CD4-positive, alpha-beta T cell (primary cell): ENCODE measurements at places on chromosomes 7 and 10. TPM values are rescaled to one million over a fixed set of nuclear protein-coding genes. Genes with fewer than 3 reads are reported as not detected.
A peak's percentile ranks its signal among the peaks of the same experiment; 100 is the strongest.

DNA sequence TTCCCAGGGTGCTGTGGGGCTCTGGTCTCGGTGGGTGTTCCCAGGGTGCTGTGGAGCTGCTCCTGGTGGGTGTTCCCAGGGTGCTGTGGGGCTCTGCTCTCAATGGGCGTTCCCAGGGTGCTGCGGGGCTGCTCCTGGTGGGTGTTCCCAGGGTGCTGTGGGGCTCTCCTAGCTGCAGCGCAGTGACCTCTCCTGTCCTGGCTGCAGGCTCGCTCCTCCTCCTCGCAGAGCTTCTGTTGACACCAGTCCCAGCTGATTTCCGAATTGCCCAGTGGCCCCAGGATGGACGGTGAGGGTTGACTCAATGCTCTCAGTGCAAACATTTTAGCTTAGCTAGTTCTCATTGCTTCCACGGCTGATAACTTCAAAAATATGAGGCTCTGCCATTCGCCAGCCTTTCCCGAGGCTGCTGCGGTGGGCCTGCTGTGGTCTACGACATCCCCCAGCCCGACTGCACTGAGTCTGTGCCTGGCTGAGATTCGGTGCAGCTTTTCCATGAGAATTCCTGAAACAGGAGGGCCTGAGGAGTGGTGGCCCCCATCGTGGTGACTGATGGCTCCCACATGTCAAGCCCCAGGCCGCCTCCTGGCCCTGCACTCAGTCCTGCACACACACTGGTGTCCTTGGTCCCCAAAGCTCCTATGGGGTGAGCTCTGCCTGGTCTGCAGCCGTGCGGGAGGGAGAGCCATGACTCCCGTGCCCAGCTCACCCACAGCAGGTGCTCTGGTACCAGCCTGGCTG lies 58.3 kb upstream of the NKX6-2 start:
- H3K27ac ChIP-seq: no peak overlapping the region
- H3K4me1 ChIP-seq: peaks cover 10% of the 10 kb centered on the region
- H3K4me3 ChIP-seq: no peak overlapping the region

FKBP6 gene
- not detected for total RNA-seq

DNA sequence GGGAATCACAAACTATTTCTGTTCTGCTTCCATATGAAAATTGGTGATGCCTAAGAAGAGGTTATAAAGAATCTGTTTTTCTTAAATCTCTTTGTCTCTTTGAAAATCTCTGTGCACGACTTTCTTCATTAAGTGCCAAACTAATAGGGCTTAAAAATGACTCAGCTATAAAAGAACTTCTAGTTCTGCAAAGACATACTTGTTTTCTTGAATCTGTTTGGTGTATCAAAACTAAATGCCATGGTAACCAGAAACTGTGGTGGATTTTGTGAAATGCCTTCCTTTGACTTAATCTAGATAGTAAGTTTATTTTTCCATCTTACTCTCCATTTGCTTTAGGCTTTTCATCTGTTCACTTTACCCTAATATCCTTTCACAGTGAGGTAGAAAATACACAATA lies 417.8 kb downstream of the PARD3 start:
- no peaks in the 10 kb centered on the region for H3K36me3 ChIP-seq
- H3K4me3 ChIP-seq: no peak overlapping the region
- DNase-seq: no peak
- no peaks in the 10 kb centered on the region for H3K4me1 ChIP-seq

FANK1 gene
- not detected for total RNA-seq

GRCh38 chr10:77680811-77681210 lies 43.2 kb upstream of the KCNMA1 start:
- H3K27ac ChIP-seq: no peak overlapping the region
- H3K4me1 ChIP-seq: no peaks in the 10 kb centered on the region
- no peak for DNase-seq
- no peaks in the 10 kb centered on the region for H3K36me3 ChIP-seq

PDCD4 gene
- total RNA-seq: 352 TPM

- DNase-seq: no peak
- H3K27ac ChIP-seq: no peak overlapping the region
- no peaks in the 10 kb centered on the region for H3K27me3 ChIP-seq
- no peaks in the 10 kb centered on the region for H3K36me3 ChIP-seq
These were observed 19.9 kb upstream of the ZEB1 start for GRCh38 chr10:31299119-31299518.

- no peak overlapping the region for H3K27ac ChIP-seq
- DNase-seq: no peak
- no peak overlapping the region for H3K4me3 ChIP-seq
- H3K27me3 ChIP-seq: no peaks in the 10 kb centered on the region
- H3K4me1 ChIP-seq: peaks cover 12% of the 10 kb centered on the region
These were observed 104.6 kb upstream of the SFMBT2 start for GRCh38 chr10:7515439-7515838.

DNA sequence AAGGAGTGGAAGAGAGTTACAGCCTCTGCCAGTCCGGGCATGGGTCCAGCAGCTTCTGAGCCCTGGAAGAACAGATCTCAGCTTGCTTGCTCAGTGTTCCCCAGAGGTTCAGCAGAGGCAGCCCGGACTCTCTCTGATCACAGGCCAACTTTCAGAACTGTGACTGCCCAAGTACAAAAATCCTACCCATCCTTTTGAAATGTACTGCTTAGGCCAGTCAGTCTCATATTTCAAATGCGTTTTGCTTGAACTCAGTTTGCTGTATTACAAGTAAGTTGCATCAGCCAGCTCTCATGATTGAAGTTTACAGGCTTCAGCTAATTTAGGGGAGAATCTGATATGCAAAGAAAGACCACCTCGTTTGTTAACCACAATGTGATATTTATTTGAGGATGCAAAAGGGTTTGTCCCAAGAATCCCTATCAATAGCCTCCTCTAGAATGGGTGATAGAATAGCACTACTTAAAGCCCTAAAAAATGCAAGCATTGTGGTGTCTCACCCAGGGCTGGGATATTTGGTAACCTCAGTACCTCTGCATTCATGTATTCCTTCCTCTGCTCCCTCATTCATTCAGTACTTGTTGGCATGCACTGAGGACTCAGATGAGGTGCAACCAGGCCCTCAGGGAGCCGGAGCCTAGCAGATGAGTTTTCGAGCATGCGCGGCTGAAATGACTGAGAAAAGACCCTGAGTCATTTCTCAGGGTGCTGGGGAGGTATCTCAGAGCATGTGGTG lies 7.0 kb downstream of the AIMP2 start:
- H3K4me3 ChIP-seq: no peak overlapping the region
- H3K27ac ChIP-seq: no peak overlapping the region
- peaks cover 46% of the 10 kb centered on the region for H3K36me3 ChIP-seq
- no peaks in the 10 kb centered on the region for H3K27me3 ChIP-seq

RSBN1L gene
- 9.6 TPM for total RNA-seq

HNRNPA2B1 gene
- total RNA-seq: 282 TPM

DNA sequence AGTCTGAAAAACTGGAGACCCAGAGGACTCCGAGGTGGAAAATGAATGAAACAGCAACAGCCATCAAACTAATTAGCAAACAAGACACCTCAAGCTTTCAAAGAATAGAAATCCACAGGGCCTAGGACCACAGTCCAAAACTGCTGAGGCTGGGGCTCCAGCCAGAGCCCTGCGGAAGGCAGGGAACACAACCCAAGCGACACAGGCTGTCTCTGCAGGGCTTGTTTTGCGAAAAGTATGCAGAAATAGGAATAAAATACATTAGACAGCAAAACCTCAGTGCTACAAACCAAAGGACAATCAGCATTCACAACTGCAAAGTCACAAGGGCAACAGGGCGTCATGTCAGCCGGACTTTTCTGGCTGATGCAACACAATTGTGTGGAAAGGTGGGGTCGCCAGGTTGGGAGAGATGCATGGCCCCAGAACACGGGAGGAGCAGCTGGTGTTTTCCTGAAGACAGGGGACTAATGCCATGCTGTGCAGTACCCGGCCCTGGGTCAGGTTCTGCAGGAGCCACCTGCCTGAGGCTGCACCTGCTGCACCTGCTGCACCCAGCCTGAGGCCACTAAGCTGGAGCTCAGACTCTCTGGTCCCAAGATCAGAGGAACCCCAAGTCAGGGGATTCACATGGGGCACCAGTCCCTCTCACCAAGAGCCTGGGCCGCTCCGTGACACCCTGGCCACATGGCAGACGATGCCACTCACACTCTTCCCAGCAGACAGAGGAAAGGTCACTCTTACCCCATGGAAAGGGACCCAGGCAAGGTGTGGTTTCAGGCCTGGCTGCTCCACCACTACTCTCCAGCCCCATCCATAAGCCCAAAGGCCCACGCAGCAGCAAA lies 74.2 kb downstream of the MAD1L1 start:
- H3K4me1 ChIP-seq: no peaks in the 10 kb centered on the region
- H3K27ac ChIP-seq: no peak overlapping the region

DNA sequence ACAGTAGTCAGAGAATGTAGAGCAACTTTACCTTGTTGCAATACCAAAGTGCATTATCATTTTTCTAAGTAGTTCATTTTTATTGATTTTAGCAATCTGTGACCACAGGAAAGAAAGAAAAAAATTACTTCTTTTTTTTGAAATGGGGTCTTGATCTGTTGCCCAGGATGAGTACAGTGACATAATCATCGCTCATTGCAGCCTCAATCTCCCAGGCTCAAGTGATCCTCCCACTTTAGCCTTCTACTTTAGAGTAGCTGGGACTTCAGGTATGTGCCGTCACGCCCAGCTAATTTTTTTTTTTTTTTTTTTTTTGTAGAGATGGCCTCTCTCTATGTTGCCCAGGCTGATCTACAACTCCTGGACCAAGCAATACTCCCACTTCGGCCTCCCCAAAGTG lies 11.4 kb upstream of the OAT start:
- DNase-seq: no peak
- H3K27ac ChIP-seq: no peak overlapping the region

COL28A1 gene
- 0.22 TPM for total RNA-seq

GRCh38 chr10:26361971-26362370 lies 76.2 kb upstream of the APBB1IP start:
- no peak overlapping the region for H3K27ac ChIP-seq
- DNase-seq: no peak
- H3K36me3 ChIP-seq: no peaks in the 10 kb centered on the region
- no peaks in the 10 kb centered on the region for H3K27me3 ChIP-seq
- no peak overlapping the region for H3K4me3 ChIP-seq

DNA sequence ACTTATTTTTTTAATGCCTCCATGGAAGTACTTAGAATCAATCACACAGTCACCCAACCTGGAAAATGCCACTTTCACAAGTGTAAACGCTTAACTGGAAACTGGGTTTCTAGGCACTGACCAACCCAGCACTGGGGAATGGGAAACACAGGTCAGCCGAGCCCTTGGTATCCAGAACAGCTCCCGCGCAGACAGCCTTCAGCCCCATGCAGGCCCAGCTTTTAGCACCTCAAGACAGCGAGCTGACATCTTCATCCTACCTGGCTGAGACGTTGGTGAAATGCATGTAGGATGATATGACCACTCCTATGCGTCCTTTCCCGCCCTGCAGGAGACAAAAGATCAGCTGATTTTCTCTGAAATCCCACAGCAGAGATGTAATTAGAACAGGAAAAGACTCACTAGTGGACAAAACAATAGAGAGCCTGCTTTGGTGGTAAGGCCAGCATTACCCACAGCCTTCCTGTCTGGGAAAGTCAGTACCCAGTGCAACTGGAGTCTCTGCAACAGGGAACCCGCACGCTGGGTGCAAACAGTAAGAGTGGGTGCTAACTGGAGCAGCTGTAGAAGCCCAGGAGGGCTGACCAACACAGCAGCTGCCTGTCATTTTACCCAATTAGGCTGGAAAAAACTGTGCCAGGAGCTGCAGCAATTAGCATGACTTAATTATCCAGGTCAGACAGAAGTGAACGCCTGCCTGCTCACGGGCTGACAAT lies 153.7 kb downstream of the TNS3 start:
- H3K27ac ChIP-seq: no peak overlapping the region
- H3K4me1 ChIP-seq: no peaks in the 10 kb centered on the region
- no peak overlapping the region for H3K4me3 ChIP-seq
- no peaks in the 10 kb centered on the region for H3K27me3 ChIP-seq
- no peaks in the 10 kb centered on the region for H3K36me3 ChIP-seq

GRCh38 chr10:120012566-120012965 lies 120.0 kb downstream of the SEC23IP start:
- H3K36me3 ChIP-seq: no peaks in the 10 kb centered on the region
- no peaks in the 10 kb centered on the region for H3K4me1 ChIP-seq
- H3K27ac ChIP-seq: no peak overlapping the region
- no peak for DNase-seq

- peak overlapping the region; percentile 23 for H3K27ac ChIP-seq
- peaks cover 88% of the 10 kb centered on the region for H3K36me3 ChIP-seq
- no peak for DNase-seq
- H3K27me3 ChIP-seq: no peaks in the 10 kb centered on the region
- H3K4me3 ChIP-seq: no peak overlapping the region
These were observed 15.6 kb downstream of the NACAD start for GRCh38 chr7:45073031-45073785.

DNA sequence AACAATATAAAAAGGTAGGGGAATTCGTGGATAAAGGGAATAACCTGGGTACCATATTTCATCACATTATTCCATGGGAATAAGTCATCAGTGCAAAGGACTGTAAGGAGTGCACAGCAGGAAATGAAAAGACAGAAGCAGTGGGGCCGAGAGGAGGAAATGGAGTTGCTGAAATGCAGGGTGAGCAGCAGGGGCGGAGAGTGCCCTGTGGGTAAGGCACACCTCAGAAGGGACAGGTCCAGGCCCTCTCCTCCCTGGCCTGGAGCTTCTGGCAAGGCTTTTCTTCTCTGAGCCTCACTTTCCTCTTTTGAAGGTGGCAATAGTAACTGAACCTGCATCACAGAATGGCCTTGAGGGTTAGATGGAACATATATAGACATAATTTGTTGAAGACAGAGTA lies 26.2 kb downstream of the IKZF1 start:
- H3K4me1 ChIP-seq: peaks cover 84% of the 10 kb centered on the region
- no peaks in the 10 kb centered on the region for H3K27me3 ChIP-seq
- peaks cover 79% of the 10 kb centered on the region for H3K36me3 ChIP-seq
- H3K27ac ChIP-seq: peak overlapping the region; percentile 91

PROSER2 gene
- total RNA-seq: 1.1 TPM

BAIAP2L1 gene
- 0.33 TPM for total RNA-seq

GRCh38 chr10:28593811-28594210 lies 60.9 kb downstream of the WAC start:
- peaks cover 14% of the 10 kb centered on the region for H3K4me1 ChIP-seq
- no peaks in the 10 kb centered on the region for H3K27me3 ChIP-seq
- H3K27ac ChIP-seq: no peak overlapping the region
- DNase-seq: no peak
- H3K36me3 ChIP-seq: peaks cover 74% of the 10 kb centered on the region

DNA sequence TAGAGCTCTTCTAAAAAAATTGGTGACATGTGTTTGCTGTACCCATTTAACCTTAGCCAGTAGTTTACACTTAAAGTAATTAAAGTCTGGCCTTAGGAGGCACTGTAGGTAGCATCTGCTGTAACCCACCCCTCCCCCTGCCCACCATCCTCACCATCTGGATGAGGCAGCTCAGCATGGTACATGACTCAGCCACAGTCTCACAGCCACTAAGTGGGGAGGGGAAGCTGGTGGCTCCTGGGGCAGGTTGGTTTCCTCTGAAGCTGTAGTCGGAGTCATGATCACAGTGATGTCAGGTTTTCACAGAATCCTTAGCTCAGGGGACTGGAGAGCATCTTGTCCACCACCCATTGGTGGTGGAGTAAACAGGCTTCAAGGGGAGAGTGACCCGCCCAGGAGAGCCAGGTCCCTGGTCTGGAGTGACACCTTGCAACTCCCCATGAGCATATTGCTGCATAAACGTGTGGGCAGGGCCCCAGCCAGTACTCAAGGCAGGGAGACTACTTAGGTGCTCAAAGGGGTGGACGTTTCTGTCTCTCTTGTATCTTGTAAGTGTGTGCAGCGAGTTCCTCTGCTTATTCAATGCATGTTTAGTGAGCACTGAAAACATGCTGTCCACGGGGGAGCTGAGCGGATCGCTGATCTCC lies 125.9 kb downstream of the GRK5 start:
- peak; percentile 46 for DNase-seq
- H3K27ac ChIP-seq: no peak overlapping the region
- no peaks in the 10 kb centered on the region for H3K27me3 ChIP-seq

ABCA13 gene
- total RNA-seq: not detected

CFAP70 gene
- total RNA-seq: 2.6 TPM
